Hypothalamus (tissue), 51 donors: ENCODE measurements at places on chromosomes 16 and 17.

DNA sequence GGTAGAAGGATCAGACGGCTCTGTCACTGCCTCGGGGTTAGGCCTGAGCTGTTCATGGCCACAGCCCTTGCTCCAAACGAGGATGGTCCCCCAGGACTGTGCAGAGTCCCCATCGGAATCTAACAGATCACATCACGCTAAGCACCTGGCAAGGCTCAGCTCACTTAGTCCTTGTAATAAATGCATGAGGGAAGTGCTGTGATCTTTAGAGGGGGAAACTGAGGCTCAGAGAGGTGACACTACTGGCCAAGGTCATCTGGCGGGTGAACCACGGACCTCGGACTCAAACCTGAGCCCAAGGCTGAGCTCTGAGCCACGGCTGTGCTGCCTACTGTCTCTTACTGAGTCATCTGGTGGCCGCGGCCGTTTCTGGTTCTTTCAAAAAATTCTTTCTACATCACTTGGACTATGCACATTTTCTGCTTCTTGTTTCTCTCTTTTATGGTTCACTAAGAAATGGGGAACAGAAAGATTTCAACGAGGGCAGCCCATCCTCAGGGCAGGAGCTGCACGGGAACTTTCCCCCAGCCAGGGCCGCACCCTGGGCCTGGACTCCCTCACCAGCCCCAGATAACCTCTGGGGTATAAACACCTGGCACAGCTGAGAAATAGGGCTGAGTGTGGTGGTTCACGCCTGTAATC, 55.6 kb downstream of the COTL1 start:
- DNase-seq: no peak

DNA sequence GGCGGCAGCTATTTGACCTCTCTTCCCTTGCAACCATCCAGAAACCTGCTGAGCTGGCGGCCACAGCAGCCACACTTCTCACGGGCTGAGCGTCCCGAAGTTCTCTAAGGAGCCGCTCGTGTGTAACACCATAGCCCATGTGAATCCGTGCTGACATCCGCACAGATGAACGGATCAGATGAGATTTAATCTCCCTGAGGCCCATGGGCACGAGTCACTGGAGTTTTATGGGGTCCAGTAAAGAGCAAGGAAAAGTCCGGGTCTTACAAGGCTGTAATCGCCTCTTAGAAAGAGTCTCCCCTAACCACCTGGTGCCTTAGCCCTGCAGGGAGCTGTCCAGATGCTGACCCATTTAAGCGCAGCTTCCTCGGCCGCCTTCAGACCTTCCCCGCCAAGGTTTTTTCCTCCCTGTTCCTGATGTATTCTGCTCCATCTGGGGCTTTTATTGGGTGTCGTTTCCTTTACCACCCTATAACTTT, 5.5 kb upstream of the CACNG5 start:
- no peak for DNase-seq

DNA sequence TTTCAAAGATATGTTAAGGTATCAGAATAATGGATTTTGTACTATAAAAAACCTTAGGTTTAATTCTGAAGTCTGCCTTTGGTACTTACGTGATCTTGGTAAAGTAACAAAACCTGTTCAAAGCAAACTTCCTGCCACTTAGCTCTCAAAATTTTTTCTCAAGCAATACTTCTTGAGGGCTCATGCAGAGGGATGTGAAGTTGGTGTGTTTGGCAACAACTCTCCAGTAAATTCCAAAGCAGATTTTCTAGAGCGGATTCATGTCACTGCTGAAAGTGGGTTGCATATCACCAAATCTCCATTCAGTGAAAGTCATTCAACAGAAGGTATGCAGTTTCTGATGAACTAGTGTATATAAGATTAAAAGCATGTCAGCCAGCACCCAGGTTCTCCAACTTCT, 856.7 kb downstream of the CDH8 start:
- DNase-seq: no peak

DNA sequence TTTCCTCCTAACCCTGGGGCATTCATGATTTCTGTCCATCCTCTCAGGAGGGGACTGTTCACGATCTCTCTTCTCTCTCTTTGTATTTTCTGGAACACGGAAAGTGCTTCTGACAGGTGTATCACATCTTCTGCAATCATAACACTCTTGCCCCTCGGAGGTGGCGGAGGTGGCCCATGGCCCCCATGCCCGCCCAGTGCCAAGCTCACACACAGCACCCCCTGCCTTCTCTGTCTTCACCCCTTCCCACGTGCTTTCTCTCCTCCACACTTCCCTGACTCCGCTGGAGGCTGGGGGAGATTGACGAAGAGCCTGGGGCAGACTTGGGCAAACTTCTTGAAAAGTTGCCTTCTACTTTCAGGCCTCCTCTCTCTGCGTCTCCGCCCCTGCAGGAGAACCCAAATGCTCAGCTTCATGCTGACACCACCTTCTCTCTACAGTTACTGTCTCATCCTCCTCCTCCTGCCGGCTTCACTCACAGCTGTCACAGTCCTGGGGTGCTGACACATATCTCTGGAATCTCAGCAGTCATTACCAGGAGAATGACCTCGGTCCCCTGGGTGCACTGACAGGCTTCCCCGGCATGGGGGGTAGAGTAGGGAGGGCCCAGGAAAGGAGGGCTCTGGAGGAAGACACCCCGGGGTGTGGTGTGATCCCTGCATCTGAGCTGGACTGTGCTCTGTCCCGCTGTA, 127.1 kb downstream of the ENGASE start:
- no peak for DNase-seq

- no peak for DNase-seq
These were observed 238.1 kb downstream of the MSI2 start for GRCh38 chr17:57494443-57494842.

DNA sequence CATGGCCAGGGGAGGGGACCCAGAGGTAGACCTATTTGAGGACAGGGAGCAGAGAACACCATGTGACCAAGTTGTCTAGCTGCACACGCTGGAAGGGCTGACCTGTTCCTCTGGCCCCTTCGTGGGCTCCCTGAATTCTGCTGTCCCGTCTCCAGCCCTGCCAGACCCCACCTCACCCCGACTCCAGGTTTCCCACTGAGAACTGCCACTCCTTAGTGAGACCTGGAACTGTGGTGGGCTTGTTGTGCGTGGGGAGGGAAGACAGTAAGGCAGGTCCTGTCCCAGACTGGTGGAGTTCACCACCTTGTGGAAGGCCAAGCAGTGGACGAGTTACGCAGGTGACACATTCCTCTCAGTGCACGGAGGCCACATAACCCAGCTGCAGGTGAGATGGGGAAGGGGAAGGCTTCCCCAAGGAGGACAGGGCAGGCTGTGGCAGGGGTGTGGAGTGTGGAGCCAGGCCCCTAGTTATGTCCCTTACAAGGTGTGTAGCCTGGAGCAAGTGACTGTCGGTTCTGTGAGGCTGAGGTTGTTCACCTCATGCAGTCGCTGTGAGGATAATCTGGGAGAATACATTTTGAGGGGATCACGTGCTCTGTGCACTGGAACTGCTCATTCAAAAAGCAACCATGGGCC, 54.7 kb downstream of the USP22 start:
- DNase-seq: no peak

- DNase-seq: no peak
These were observed 9.1 kb downstream of the TSC2 start for GRCh38 chr16:2056681-2057407.

DNA sequence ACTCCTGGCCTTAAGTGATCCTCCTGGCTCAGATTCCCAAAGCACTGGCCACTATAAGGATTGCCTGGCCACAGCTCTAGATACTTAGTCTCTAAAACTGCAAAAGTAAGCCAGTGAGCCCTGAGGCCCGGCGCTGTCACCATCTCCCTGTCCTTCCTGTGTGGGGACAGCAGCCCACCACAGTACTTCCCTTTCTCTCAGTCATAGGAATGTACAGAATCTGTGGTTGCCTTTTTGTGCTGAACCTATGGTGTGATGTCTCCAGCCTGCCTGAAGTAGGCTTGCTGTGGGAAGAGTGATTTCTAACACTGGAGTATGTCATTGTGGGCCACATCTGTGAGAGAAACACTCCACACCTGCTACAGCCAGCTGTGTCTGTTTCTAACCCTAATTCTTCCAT, 24.7 kb downstream of the NTAN1 start:
- no peak for DNase-seq

DNA sequence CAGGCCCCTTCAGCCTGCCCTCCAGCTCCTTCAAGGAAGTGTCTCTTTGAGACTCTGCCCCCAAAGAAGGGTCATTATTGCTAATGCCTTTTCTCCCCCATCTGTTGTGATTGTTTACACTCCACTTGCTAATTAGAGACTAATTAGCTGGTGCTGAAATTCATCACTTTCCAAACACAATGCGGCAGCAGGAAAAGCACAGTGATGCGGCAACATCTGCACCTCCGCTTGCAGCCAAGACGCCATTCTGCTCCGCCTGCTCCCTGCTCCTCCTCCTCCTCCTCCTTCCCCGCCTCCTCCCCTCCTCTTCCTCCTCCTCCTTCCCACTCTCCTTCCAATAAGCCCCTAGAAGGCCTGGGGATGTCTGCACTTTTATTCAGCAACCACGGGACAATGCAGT, 110.5 kb downstream of the SDK2 start:
- DNase-seq: no peak

DNA sequence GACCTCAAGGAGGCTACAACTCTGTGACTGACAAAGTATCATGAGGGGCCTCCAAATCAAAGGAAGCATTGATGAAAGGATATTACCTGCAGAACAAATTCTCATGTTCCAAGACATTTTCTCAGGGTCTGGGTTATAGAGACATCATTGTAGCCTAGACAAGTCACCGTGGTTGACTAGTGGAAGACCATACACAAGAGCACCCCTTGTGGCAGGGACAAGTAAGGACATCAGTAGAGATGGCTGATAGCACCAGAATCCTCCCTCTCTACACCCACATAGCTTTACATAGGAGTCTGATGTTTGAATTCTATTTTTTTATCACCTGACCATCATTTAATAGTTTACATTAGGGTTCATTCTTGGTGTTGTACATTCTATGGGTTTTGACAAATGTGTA, 32.5 kb upstream of the CDH8 start:
- no peak for DNase-seq

GRCh38 chr16:3490911-3491629, 4.2 kb downstream of the C16orf90 start:
- no peak for DNase-seq

DNA sequence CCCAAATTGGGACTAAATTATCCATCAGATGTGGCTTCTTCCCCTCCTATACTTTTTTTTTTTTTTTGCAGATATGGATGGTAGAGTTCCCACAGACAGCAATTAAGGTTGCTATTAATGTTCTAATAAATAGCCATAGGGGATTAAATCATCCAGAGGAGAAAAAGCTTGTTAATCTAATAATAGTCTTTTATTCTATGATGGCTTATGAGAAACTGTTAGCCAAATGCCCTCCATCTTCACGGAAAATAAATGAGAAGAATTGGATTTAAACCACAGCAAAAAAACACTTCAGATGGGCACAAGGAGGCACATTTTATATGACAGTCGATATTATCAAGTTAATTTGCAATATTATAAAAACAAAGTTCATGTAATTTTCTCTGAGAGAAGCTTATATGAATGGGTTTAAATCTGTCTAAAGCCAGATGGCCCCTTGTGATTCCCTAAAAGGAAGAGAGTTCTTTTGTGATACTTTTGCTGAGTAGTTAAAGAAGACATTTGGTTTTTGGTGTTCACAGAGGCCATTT, 5.1 kb upstream of the CAPNS2 start:
- DNase-seq: no peak

DNA sequence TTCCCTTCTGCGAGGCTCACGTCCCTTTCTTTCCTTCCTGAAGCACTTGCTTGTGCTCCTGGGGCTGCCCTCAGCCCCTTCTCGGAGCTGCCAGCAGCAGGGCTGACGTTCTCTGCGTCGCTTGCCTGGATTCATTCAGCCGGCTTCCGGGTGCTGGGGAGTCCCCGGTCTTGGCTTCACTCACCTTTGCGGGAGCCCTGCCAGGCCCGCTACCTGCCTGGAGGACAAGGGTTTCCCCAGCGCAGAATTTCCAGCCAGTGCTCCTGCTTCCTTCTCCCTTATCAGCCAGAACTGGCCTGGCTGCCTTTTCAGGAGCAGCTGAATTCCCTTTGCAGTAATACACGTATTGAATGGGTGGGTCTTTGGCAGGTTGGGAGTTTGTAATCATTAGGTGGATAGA, 22.1 kb upstream of the IL17C start:
- no peak for DNase-seq

DNA sequence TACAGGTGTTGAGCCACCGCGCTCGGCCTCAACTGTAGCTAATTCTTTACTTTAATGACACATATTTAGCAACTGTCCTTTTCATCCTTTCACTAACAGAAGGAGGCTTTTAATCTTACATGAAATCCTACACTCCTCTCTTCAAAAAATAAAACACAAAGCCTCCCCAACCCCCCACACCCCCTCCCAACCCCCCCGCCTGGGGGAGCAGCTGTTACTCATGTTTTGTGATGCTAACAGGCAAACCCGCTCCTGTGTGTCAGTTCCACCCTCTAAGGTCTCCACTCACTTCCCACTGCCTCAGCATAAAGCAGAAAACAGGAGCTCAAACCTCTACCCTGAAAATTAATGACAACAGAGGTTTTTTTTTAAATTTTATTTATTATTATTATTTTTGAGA, 55.4 kb upstream of the SLC25A19 start:
- no peak for DNase-seq

DNA sequence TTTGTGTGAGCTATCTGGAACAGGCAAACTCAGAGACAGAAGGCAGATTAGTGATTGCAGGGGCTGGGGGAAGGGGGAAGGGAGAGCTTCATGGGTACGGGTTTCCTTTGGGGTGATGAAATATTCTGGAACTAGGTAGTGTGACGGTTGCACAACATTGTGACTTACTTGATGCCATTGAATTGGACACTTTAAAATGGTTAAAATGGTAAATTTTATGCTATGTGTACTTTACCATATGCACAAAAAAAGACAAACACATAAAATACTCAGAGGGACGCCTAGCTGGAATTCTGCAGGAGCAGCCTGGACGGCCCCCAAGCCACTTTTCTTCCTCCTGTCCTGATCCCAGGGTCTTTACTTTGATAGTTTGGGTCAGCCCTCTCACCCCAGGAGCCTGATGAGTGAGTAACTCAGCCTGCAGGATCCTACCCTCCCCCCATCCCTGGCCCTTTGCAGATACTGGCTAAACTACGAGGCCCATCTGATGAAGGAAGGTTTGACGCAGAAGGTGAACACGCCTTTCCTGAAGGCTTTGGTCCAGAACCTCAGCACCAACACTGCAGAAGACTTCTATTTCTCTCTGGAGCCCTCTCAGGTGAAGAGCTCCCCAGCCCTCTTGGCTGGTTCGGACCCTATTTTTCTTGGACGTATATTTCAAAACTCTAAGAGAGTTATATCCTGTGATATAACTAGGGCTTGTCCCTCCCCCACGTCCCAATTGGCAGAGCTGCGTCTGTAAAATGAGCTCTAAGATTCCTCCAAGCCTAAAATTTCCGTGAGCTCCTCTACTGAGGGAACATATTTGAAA, 7.8 kb downstream of the ADGRG3 start:
- no peak for DNase-seq

DNA sequence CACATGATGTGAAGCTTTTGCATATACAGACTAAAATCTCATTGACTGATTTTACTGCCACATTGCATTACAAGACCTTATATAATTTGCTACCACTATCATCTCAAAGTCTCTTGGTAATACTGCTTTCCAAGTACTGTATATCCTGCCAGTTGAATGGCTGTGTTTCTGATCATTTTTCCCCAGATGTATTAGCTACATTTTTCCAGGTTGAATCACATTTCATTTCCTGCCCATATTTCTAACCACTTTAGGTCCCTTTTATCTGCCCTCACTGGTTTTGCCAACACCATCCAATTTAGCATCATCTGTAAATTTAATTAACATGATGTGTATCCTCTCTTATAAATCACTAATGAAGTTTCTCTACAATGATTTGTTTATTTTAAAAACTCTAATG, 365.7 kb upstream of the PMFBP1 start:
- DNase-seq: no peak

GRCh38 chr16:85029981-85030401, 2.4 kb downstream of the KIAA0513 start:
- no peak for DNase-seq

- no peak for DNase-seq
These were observed 2.9 kb upstream of the FLCN start for GRCh38 chr17:17239832-17240231.
